ENCODE measurements at places on chromosomes 3 and 15.

GRCh38 chr15:66356077-66356358 lies 467 bp downstream of the TIPIN start:
- no peak for DNase-seq

DNA sequence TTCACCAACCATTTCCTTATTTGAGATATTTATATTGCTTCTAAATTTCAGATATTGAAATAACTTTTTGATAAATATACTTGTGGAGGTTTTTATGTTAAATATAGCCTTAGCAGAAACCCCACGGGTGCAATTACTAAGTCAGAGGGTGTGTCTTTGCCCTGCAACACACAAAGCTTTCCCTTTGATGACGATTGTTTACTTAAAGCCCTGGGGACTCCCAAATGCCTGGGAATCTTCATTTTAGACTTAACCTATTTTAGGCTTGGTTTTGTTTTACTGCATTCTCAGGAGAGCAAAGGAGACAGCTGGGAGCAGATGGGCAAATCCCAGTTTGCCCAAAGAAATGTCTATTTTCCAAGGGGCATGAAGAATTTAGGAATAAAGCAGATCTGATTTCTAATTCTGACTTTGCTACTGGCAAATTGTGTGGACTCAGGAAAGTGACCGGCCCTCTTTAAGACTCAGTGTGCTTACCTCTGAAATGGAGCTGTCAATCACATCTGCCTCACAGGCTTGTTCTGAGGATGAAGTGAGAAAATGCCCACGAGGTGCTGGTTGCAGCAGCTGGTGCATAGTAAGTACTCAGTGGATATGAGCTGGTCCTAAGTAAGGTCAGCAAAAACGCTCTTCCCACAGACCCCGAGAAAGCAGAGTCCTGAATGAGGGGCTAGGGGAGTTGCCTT lies 49.3 kb upstream of the CA12 start:
- DNase-seq: no peak

DNA sequence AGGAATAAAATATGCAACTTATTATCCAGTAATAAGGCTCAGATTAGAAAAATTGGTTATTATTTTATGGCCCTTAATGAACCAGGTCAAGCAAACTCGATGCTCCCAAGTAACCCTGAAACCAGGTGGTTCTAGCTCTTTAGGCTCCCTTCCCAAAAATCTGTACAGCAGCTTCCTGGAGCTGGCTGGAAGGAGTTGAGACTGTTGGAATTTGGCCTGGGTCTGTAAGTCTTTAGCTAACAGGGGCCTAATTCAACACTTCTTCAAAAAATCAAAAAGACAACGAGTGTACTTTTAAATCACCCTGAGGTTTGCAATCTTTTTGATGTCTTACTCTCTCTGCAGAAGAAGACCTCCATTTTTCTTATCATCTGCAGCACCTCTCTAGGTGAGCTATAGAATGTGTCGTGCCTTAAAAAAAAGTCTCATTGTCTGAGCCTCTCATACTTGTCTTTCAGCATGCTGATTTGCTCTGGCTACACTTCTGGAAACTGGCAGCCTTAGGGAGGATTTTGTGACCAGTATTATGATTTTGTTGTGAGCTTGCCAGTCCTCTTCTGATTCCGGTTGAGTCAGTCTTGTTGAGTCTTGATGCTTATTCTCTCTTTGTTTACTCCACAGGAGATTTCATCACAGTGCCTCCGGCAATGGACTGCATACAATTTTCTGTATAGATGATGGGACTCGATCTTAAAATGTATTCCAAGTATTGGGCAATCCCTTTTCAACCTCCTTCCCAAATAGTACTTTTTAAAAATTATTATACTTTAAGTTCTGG lies 235.0 kb upstream of the KBTBD8 start:
- no peak for DNase-seq

- no peak for DNase-seq
These were observed 239.4 kb upstream of the SOX14 start for GRCh38 chr3:137524751-137525150.

- DNase-seq: no peak
These were observed 39.0 kb upstream of the IGF1R start for GRCh38 chr15:98609144-98609852.

GRCh38 chr15:51492528-51492927 lies 130.0 kb downstream of the DMXL2 start:
- no peak for DNase-seq

Measured in activated effector memory CD4-positive, alpha-beta T cell treated with Interleukin-2 at 50 U/mL for 16 hours (primary cell).